ENCODE measurements at places on chromosomes 4 and X.

- no peak for DNase-seq
These were observed 27.2 kb upstream of the SLC25A4 start for GRCh38 chr4:185115827-185116232.

DNA sequence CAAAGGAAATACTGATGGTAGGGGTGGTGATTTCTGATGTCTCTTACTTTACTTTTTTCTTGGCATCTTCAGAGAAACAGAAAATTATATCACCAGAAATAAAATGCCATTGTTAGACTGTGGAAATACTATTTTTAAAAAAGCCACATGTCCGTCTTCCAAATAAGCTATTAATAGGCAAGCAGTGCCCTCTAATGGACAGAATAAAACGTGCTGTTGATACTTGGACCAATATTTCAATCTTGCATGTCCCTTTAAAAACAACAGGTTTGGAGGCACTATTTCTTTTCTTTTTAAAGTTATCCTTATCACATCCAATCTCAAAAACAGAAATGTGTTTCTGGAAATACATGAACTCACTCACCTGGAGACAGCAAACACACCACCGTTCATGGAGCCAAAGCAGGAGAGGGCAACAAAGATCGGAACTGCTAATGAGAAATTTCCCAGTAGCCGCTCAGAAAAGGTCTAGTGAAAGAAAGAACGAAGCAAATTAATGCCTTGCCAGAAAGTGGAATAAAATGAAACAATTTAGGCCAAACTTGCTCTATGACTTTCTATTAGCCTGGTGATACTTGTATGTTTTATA, 59.2 kb downstream of the SLC7A11 start:
- no peak for DNase-seq

DNA sequence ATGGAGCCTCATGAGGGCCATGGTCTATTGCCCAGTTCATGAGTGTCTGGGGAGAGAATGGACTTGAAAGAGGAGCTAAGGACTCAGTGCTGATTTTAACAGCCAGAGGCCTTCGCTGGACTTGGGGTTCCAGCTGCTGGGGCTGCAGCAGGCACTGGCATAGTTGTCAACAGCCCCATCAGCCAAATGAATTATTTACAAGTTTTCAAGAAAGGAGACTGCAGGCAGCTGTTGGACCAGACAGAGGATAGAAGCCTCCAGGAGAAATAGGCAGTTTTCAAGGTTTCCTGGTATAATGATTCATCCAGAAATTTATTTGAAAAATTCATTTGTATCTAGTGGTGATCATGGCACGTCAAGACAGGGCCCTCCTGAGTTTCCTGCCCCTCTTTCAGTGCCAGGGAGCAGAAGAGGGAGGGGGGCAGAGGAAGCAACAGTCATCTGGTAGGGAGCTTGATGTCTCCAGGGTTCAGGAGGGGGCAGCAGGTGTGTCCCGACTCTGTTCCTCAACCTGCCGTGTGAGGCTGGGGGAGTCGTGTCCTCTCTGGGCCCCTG, 63.1 kb upstream of the GPR78 start:
- DNase-seq: no peak

DNA sequence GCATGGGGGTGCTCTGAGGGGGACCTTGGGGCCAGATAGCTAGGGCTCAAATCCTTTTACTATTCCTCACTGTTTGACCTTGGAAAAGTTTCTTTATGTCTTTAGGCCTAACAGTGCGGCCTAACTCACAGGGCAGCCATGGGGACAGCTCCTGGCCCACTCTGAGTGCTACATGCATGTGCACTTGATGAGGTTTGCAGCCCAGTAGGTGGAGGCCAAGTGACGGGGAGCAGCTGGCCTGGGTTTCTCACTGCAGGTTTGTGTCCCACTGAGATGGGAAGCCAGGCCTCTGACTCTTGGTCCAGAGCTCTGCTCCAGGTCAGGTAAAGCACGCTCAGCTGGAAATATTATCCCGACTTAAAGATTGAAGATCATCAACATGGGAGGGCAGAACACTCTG, 102.8 kb downstream of the SLC2A9 start:
- DNase-seq: no peak

DNA sequence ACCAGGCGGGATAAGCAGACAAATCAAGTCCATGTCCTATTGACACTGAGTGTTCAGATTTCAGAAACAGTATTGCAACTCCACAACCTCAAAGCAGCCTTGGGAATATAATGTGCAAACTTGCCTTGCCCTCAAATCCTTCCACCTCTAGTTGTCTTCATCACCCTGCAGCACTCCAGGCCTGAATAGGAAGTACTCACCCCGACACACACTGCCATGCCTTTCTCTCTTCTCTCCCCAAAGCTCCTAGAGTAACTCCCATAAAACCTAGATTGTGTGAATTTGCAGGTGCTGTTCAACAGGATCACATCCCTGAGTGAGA, 19.6 kb downstream of the ACSL1 start:
- DNase-seq: no peak

DNA sequence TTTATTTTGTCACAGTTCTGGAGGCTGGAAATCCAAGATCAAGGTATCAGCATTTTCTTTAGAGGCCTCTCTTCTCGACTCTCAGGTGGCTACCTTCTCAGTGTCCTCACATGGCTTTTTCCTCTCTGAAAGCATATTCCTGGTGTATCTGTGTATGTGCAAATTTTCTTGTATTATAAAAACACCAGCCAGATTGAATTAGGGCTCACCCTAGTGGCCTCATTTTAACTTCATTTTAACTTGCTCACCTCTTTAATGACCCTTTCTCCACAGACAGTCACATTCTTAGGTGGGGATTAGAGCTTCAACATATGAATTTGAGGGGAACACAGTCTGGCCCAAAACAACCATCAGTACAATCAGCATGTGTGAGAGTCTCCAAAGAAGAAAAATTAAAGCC, 542.4 kb upstream of the FAM241A start:
- DNase-seq: no peak

- no peak for DNase-seq
These were observed 202.5 kb downstream of the NSUN7 start for GRCh38 chr4:40952217-40952616.

- peak; percentile 37 for DNase-seq
These were observed 499.9 kb upstream of the AADAT start for GRCh38 chr4:170589597-170590191.

DNA sequence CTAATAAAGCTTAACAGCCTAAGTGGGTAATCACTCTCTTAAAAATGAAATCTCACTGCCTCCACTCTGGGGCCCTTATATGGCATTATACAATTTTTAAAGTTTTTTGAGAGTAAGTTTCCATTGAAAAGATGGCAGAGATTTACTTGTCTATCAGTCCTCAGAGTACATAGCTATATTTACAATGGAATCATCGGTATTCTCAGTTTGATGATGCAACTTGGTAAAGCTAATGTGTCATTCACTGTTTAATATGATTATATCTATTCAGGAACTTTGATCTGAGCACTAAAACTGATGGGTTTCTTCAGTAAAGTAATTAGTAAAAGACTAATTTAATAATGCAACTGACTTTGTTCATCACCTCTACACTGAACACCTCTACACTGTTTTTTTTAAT, 51.6 kb downstream of the CT47B1 start:
- no peak for DNase-seq

- no peak for DNase-seq
These were observed 75.9 kb upstream of the LSM6 start for GRCh38 chr4:146099585-146099984.

All from GM12878 (cell line).